ENCODE measurements at places on chromosomes 5 and 9. TPM values are rescaled to one million over a fixed set of nuclear protein-coding genes. Genes with fewer than 3 reads are reported as not detected.

DOCK2 gene
- total RNA-seq, result 317 TPM

SHISAL2B gene
- total RNA-seq, result not detected

GRCh38 chr9:135692410-135692809, 6.9 kb downstream of the SOHLH1 start:
- no peak overlapping the region for H3K4me3 ChIP-seq
- H3K27me3 ChIP-seq, result no peaks in the 10 kb centered on the region
- DNase-seq, result no peak
- H3K4me1 ChIP-seq, result no peaks in the 10 kb centered on the region
- no peak overlapping the region for H3K27ac ChIP-seq

- peak overlapping the region; percentile 42 for H3K4me3 ChIP-seq
- DNase-seq, result peak; percentile 29
- peaks cover 17% of the 10 kb centered on the region for H3K27me3 ChIP-seq
- peak overlapping the region; percentile 31 for H3K27ac ChIP-seq
- H3K4me1 ChIP-seq, result peaks cover 33% of the 10 kb centered on the region
These were observed 1.0 kb downstream of the KLF4 start for GRCh38 chr9:107488375-107489143.

PRLR gene
- 0.16 TPM for total RNA-seq

CAPSL gene
- total RNA-seq, result not detected

MAMDC2 gene
- total RNA-seq, result not detected

Measured in natural killer cell (primary cell).